Activated CD4-positive, alpha-beta memory T cell treated with anti-CD3 and anti-CD28 coated beads for 36 hours (primary cell): ENCODE measurements at places on chromosomes 3 and 15. TPM values are rescaled to one million over a fixed set of nuclear protein-coding genes. Genes with fewer than 3 reads are reported as not detected.
A peak's percentile ranks its signal among the peaks of the same experiment; 100 is the strongest.

LNP1 gene
- total RNA-seq = 1.9 TPM

FBXW12 gene
- total RNA-seq = not detected

DNA sequence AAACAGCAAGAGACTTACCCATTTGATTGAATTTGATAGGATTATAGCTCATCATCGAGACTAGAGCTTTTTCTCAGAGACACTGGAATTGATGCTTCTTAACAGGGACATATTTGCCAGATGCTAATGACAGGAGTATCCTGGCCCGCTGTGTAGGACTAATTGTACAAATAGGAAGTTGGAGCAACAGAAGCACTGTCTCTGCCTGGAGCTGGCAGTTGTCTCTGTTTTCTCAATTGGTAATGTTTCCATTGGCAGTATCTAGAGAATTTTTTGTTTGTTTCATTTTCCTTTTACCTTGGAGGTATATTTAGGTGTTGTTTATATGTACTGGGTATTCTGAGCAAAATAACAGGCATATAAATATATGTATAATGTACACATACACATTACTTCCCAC lies 8.9 kb upstream of the PCOLCE2 start:
- no peak for DNase-seq

DNA sequence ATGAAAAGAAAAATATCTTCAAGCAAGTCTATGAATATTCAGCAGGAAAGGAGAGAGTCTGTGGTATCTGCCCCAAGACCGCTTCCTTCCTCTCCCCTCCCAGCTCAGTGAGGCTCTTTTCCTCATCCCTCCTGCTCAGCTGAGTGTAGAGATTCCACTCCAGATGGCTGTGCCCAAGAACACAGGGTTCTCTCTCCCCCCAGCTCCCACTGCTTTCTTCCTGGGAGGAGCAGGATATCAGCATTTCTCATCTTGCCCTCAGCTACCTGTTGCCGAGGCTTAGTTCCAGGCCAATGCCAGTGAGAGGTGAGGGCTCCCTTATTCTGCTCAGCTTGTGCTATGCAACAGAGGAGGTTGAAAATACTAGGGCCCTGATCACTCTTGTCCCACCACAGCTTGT lies 211.9 kb downstream of the SV2B start:
- DNase-seq = peak; percentile 44

- no peak for DNase-seq
Observed at GRCh38 chr3:86229775-86230094, 761.2 kb downstream of the VGLL3 start.

GRCh38 chr3:140822401-140823047 lies 119.1 kb upstream of the SLC25A36 start:
- no peak for DNase-seq

- no peak for DNase-seq
Observed at GRCh38 chr15:92901072-92901761, 1.1 kb downstream of the CHD2 start.
